Astrocyte (in vitro differentiated cells and primary cell): ENCODE measurements at places on chromosomes 5 and 9. TPM values are rescaled to one million over a fixed set of nuclear protein-coding genes. Genes with fewer than 3 reads are reported as not detected.

GRCh38 chr5:10592601-10593000, 28.7 kb downstream of the ANKRD33B start:
- H3K4me1 ChIP-seq: peaks cover 20% of the 10 kb centered on the region
- no peaks in the 10 kb centered on the region for H3K36me3 ChIP-seq
- no peaks in the 10 kb centered on the region for H3K27me3 ChIP-seq
- H3K27ac ChIP-seq: no peak overlapping the region
- H3K4me3 ChIP-seq: no peak overlapping the region

DNA sequence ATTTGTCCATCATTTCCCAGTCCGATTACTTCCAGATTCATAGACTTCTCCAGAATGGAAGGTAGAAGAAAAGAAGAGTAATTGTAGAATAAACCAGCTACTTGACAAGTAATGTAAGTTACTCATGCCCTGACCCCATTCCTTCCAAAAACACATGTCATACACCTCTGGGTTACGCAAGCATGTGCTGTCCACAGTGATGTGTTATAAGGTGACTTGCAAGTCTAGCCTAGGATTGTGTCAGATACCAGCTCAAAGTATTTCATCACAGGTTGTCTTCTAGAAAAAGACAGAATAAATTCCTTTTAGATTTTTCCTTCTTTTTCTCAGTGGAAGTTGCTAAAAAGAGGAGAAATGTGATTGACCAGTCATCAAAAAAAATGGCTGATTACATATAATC, 8.0 kb upstream of the TLR4 start:
- H3K27ac ChIP-seq: no peak overlapping the region
- no peak overlapping the region for H3K4me3 ChIP-seq
- H3K36me3 ChIP-seq: no peaks in the 10 kb centered on the region
- H3K27me3 ChIP-seq: no peaks in the 10 kb centered on the region
- H3K4me1 ChIP-seq: peaks cover 2% of the 10 kb centered on the region

Gene ECSCR
- 0.96 and 1.00 TPM in 2 replicates for total RNA-seq

Gene C9orf50
- total RNA-seq: 0.41 TPM in 1 of 2 replicates, not detected in the other

Gene WNT8A
- total RNA-seq: not detected in 2 replicates

Gene FAM221B
- total RNA-seq: not detected in 2 replicates

Gene RANBP17
- 15.9 and 16.2 TPM in 2 replicates for total RNA-seq

DNA sequence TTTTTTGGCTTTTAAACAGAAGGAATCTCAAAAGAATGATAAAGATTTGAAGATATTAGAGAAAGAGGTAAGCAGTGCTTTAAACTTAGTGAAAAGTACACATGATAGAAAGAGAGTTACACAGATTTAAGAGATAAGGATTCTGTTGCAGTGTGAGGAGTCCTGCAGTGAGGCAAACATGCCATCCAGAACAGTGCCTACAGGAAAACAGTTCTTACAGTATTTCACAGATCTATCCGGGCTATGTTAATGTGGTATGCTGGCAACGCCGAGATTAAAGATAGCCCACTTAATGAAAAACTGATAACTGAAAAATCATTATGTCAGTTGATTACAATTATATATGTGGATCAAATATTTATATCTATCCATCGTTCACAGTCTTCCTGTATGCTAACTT, 7.2 kb downstream of the HMMR start:
- DNase-seq: no peak
- no peak overlapping the region for H3K4me3 ChIP-seq
- H3K4me1 ChIP-seq: no peaks in the 10 kb centered on the region
- no peaks in the 10 kb centered on the region for H3K27me3 ChIP-seq
- peaks cover 12% of the 10 kb centered on the region for H3K36me3 ChIP-seq

- no peaks in the 10 kb centered on the region for H3K27me3 ChIP-seq
- H3K4me1 ChIP-seq: peaks cover 45% of the 10 kb centered on the region
- H3K36me3 ChIP-seq: no peaks in the 10 kb centered on the region
- H3K27ac ChIP-seq: no peak overlapping the region
- no peak for DNase-seq
Observed at GRCh38 chr5:5314166-5314565, 108.3 kb upstream of the ICE1 start.
